ENCODE measurements at places on chromosomes 6 and 20.

GRCh38 chr6:741410-742339, 48.7 kb upstream of the EXOC2 start:
- no peak for DNase-seq

DNA sequence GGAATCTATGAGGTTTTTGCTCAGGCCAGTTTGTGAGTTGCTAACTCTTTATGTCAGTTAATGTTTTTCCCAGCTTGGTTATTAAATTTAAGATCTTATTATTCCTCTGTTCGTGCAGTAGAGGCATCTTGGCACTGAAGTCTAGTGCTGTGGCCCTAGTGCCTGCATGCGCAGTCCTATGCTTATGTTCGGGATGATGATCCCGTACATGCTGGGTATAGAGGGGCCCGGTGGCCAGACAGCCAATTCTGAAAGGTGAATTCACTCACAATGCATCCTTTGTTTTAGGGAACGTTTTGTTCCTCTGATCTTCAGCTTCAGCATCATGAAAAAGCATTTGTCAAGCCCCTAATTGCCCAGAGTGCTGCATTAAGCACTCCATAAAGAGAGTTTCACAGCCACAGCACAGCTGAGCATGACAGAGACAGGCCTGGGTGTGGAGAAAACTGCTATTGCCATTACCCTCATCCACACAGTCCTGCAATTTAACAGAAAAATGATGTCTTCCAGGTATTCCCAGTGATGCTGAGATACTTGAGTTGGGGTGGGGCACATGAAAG, 39.8 kb upstream of the BACH2 start:
- no peak for DNase-seq

DNA sequence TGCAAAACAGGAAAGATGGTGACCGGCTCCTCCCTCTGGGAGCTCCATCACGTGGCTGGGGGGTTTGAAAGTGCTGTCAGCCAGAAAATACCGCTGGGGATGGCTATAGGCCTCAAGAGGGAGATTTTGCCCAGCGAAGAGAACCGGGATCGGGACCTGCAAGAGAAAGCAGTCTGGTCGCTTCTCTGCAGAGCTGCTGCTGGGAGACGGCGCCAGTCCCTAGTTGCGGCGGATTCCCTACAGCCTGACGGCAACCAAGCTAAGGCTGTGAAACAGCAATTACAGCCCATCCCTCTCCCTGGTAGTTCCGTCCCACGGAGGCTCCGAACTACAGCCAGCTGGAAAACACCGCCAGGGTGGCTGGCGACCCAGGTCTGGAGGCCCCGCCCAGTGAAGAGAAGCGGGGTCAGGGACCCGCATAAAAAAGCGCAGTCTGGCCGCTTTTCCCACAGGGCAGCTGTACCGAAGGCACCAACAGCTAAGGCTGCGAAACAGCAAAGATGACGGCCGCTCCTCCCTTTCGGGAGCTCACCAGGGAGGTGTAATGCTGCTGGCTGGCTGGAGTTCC, 238.1 kb upstream of the IRAK1BP1 start:
- DNase-seq: no peak

DNA sequence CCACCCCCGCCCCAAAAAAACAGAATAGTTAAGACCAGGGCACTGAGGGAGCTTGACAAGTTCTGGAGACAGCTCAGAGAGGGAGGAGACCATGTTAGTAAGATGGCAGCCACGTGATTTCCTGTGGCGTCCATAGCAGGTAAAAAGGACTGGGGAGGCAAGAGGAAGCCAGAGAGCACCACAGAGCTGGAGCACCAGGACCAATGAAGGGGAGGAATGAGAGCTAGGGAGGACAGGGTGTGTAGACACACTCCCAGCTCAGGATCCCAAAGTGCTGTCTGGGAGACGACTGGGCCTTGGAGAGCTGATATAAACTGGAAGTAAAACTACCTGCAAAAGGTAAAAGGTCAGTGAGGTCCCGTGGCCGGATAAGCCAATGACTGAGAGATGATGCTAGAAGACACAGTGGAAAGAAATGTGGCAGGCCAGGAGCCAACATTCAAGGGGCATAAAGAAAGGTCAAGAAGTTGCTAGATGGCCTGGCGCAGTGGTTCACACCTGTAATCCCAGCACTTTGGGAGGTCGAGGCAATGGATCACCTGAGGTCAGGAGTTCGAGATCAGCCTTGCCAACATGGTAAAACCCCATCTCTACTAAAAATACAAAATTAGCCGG, 39.0 kb downstream of the SLC23A2 start:
- DNase-seq: no peak

DNA sequence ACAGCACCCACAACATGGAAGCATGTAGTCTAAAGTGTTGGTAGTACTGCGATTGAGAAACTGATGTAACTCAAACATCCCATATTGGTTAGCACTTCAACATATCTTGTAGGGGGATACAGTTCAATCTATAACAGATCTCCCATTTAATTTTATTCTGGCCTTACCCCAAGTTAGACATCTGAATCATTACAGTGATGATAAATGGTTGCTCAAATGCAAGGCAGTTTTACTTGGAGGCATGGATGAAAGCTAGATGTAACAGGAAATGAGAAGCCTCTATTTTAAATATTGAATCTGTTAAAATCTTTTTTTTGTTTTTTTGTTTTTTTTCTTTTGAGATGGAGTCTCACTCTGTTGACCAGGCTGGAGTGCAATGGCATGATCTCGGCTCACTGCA, 44.2 kb upstream of the FAM50B start:
- DNase-seq: no peak

GRCh38 chr6:34095741-34096140, 50.1 kb downstream of the GRM4 start:
- no peak for DNase-seq

DNA sequence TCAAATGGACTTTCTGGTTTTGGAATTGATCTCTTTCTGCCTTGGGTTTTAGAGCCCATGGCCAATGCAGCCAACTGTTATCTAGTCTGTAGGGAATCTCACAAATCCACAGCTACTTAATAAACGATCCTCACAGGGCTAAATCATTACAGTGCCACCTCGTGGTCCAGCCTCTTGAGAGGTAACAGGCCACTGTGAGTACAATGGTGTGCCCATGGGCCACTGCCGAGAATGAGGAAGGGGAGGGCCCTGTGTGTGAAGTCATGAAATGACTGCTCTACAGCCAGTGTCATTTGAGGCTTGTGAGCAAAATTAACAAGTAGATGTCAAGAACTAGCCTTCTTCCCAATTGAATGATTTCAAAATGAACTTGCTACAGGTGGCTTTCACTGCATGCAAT, 54.3 kb upstream of the GMPR start:
- DNase-seq: no peak

DNA sequence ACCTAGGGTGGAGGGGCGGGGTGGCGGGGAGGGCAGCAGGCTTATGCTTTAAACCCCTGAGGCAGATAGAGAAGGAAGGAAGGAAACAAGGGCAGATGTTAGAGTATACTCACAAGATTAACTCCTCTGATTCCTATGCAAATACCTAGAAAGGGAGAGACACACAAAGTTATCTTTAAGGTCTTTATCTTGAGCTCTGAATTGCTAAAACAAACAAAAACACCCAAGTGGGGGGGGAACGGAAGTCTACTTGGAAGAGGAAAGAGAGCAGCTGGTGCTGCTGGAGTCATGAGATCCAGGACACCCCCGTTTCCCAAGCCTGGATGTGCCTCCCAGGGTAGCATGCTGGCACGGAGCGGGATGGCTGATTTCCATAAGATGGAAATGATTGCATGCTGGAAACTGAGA, 43.4 kb downstream of the PLAGL1 start:
- no peak for DNase-seq

DNA sequence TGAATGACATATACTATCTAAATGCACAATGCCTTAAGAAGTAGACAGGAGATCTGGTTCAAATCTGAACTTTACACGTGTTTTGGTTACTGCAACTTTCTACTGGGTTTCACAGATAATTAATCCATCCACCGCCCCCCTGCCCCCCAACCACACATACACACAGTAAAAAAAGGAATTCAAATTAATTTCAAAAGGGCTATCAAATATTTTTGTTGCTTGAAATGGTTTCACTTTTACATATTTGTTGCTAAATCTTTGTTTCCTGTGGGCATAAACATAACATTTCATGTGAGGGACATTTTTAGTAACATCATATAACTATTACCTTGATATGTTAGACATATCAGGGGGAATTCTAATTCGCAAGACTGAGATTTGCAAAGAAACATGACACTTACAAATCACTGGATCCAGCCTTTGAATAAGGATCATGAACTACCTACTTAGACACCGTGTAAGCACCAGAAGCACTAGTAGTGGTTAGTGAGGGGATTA, 7.5 kb downstream of the NEDD9 start:
- DNase-seq: no peak

GRCh38 chr20:50331469-50332363, 141.1 kb downstream of the CEBPB start:
- no peak for DNase-seq

DNA sequence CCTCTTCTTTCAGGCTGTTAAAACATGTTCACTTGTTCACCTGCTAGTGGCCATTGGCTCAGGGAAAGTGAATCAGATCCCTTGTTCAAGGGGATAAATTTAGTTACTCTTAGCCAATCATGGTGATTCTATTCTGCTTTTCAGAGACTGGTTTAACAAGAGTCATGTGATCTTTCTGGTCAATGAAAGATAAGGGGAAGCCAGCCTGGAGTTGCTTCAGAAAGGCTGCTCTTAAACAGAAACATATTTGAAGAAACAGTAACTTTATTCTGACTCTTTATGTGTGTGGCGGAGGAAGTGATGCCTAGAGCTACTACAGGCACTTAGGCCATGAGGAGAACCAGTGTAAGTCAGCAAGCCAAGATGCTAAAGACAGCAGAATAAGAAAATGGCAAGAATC, 28.1 kb upstream of the AHI1 start:
- DNase-seq: no peak

DNA sequence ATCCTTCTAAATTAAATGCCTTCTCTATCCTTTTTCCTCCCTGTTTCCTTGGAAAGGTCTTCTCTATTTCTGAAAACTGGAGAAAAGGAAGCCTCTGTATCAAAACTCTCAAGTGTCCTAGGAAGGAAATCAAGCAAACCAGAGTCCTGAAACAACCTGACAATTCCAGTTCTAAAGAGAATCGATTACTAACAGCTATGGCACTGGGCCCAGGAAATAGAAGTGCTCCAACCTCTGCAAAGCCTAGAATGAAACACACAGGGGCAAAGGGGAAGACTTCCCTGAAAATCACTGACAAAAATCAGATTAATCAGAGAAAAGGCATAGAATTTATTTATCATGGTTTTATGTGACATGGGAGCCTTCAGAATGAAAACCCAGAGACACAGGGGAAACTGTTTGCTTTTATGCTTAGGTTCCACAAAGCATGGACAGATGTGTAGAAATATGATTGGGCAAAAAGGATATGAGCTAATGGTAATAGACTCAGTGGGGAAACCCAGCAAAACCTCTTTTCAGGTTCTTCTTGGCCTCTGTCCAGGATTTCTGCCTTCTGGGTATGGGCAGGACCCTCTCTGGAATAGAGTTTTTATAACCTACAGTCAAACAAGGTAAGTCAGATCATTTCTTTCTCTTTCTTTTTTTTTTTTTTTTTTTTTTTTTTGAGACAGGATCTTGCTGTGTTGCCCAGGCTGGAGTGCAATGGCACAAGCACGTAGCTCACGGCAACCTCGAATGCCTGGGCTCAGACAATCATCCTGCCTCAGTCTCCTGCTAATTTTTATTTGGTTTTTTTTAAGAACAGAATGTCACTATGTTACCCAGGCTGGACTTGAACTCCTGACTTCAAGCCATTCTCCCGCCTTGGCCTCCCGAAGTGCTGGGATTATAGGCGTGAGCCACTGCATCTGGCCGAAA, 91.7 kb downstream of the CD24 start:
- no peak for DNase-seq

DNA sequence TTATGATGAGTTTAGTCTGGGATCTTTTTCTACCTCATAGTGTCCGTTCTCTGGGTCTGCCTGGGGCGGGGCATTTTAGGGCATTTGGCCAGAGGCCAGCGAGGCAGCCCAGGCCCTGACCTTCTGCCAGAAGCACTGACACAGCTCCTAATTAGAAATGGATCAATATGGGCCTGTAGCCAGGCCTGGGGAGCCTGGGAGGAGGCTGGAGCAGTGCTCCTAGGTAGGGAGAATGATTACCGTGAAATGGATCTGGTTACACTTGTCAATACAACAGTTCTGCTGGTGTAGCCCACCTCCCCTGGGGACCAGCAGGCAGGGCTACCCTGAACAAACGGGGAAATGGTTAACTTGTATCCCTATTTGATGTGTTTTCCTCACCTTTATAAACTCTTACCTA, 23.0 kb downstream of the RALY start:
- no peak for DNase-seq

- no peak for DNase-seq
Measured at GRCh38 chr6:13814938-13815575, 700 bp upstream of the MCUR1 start.

- DNase-seq: no peak
Measured at GRCh38 chr6:84633771-84634170, 130.6 kb downstream of the TBX18 start.

DNA sequence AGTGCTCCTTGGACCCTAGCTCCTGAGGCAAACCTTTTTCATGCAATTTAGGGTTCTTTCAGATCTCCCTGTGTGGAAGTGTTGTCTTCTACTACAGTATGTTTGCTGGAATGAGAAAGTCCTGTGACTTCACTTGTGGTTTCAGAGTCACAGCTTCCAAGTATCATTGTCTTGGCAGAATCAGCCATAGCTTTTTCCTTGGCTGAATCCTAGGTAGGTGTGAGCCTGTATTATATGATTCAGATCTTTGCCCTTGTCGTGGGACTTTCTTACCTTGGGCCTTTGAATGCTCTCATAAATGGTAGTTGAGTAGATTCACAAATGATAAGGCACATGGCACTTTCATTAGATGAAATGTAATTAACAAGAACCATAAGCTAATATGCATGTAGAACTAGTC, 16.5 kb downstream of the CARMIL1 start:
- DNase-seq: no peak

DNA sequence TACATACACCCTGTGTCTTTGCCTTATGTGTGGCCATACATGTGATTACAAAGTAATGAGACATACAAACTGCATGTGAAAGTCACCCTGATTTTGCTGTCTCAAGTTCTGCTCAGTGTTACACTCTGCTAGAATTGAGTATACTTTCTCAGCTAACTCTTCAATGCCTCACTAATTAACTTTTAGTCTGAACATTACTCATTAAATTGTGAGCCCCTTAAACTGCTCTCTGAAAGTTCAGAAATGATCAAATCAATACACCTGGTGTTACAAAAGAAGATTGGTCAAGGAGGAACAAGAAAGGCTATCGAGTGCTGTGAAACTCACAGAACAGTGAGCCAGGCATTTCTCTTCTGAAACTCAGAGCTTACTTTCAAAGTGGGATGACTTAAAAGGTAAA, 71.3 kb downstream of the MKKS start:
- no peak for DNase-seq

DNA sequence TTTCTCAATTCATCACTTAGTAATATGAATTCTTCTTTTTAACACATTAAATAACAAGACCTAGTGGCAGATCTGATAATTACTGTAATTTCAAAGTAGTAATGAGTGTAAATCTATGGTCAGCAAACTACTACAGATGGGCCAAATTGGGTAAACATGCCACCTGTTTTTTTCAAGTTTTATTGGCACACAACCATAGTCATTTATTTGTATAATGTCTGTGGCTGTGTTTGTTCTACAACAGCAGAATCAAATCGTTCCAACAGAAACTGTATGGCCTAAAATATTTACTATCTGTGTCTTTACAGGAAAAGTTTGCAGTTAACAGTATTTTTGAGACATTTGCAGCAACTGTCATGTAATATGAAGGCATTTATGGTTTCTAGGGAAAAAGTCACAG, 86.1 kb upstream of the EYA2 start:
- no peak for DNase-seq

Data from anterior cingulate cortex (tissue), 58 donors.